NCI-H2171 (cell line): ENCODE measurements at places on chromosomes 6 and 20.

DNA sequence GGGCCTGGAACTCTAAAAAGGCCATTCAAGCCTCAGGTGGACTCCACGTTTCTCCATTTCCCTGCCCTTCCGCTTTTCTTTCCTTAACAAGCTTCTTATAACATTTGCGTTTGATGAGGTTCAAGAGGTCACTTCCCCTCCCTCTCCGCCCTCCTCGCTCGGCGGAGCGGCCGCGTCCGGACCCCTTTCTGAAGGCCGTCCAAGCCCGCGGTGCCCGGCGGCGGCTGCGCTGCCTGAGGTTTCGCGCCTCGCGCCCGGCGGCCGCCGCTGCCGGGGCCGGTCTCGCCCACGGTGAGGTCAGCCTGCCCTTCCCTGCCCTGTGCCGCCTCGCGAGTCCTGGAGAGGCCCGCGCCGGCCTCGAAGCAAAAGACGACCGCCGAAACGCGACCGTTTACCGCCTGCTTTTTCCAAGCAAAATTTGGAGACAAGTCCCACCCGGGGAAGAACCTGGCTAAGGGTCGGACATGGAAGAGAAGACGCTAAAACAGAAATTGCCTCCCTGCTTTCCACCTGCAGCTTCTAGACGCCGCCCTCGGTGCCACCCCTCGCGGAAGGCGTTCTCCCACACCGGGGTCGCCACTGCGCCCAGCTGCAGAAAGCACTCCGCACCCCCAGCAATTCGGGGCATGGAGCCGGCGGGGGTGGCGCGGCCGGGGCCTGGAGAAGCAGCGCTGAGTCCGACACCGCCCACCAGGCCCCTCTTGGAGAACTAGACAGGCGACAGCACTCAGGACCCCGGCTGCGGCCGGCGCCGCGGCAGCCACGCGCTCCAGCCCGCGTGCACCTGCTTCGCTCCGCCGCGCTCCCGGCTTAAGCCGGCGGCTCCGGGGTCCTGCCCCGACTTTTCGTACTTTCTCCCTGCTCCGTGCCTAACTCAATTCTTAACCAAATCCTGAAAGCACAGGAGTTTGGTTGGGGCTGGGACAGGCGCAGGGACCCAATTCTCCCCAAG is 11.0 kb upstream of the FOXF2 start:
- no peak for DNase-seq

- DNase-seq, result no peak
These were observed 387.8 kb downstream of the TAF4 start for GRCh38 chr20:61677928-61678327.

GRCh38 chr20:49824206-49824605 is 11.6 kb downstream of the SLC9A8 start:
- no peak for DNase-seq

- no peak for DNase-seq
These were observed 71.9 kb upstream of the SULF2 start for GRCh38 chr20:47857187-47857568.

DNA sequence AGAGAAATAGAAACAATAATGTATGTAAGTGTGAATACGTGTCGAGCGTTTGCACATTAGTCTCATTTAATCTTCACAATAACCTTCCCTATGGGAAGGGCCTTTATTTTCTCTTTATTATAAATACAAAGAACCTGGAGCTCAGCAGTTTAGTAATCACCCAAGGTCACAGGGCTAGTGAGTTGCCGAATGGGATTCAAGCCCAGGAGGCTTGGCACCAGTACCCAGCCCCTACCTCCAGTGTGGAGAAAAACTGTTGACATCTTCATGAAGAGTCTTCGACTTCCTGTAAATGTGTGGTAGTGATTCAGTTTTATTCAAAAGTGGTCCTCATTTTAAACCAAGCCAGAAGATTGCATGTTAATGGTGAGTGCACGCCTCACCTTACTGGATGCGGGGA is 162.8 kb downstream of the SCML4 start:
- DNase-seq, result no peak

- no peak for DNase-seq
These were observed 17.6 kb upstream of the SIRPG start for GRCh38 chr20:1674990-1675780.

GRCh38 chr6:149846321-149846720 is 17.8 kb downstream of the LRP11 start:
- DNase-seq, result peak; percentile 81

DNA sequence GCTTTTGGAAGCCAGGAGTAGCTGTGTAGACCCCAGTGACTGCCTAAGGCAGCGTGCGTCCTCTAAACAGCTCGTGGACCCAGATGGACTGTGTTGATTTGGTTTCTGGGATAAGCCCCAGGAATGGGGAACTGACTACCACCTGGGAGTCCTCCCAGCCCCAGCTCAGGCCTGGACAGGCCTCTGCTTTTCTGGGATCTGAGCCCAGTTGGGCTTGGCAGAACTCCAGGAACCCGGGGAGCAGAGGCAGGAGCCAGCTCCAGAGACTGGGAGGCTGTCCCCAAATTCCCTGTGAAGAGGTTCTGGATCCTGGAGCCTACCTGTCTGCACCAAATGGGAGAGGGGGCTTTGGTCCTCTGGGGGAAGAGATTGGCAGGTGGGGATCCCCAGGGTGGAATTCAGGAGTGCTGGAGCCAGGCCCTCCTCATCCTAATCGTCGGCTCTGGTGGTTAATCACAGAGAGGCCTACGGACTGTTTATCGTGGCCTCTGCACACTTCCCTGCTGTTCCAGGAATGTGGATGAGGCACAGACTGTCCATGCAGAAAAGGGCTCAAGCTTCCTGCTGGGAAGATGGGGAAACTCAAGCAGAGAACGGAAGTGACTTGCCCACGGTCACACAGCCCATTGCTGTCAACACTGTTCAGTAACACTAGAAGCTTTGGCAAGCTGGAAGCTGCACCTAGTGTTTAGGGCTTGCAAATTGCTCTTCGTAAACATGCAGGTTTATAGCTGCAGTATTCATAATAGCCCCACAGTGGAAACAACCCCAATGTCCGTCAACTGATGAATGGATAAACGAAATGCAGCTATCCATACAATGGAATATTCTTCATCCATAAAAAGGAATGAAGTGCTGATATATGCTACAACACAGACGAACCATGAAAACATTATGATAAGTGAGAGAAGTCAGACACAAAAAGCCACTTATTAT is 100.6 kb downstream of the KCNB1 start:
- DNase-seq, result peak; percentile 91

- no peak for DNase-seq
These were observed 16.0 kb downstream of the AKAP12 start for GRCh38 chr6:151255811-151256210.
